ENCODE measurements at places on chromosomes 2 and 18. TPM values are rescaled to one million over a fixed set of nuclear protein-coding genes. Genes with fewer than 3 reads are reported as not detected.

DNA sequence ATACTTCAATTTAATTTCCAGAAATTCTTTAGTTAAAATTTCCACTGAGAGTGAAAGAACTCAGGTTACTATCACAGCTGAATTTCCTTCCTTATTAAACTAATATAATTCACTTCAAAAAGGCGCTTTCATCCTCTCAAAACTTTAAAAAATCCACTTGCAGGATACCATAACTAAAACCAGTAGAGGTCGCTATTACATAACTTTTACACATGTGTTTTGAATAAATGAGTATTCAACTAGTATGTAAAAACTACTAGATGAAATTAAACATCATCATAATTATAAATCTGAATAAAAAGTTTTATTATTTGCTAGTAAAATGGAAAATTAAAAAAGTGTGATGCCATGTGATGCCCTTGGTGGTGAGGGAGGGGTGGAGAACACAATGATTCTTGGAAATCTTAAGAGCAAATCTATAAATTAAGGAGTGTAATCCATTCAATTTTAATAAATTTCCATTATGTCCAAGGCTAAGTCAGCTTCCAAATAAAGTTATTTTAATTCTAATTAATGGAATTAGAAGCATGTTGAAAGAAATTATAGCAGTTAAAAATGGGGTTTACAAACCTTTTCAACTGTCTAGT is 61.4 kb downstream of the SOS1 start:
- no peak for DNase-seq

IL18RAP gene
- 6.8 TPM for total RNA-seq

DNA sequence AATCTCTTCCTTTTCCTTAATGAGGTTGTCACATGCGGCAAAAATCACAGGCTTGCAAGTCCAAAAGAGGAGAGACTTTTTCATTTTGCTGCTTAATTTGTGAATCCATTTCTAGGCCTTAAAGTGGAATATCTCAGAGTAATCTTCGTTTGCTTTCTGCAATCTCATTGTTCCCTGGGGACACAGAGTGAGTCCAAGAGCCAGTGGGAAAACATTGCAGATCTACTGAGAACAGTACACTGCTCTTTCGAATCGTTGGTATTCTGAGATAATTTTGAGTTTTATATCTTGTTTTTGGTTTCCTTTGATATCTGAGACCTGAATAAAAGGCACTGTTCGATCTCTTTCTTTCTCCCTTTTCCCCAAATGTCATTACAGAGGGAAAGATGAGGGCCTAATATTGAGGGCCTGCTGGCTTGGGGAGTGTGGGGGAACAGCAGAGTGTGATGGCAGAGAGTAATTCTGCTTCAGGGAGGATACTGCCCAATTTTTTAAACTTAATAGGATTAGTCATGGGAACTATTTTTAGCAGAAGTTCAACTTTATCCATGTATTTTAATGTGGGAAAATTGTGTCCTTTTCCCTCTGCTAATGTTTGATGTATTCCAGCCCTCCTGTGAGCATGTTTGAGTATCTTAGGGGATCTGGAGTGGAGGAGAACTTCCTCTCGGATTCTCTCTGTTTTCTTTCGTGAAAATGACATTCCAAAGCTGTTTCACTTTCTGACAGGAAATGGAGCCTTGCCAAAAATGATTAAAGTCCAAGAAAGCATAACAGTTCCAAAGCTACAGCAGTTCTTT is 418.2 kb upstream of the ZEB2 start:
- DNase-seq = no peak

- DNase-seq = no peak
These were observed 66.6 kb downstream of the RIF1 start for GRCh38 chr2:151476287-151476686.

DNA sequence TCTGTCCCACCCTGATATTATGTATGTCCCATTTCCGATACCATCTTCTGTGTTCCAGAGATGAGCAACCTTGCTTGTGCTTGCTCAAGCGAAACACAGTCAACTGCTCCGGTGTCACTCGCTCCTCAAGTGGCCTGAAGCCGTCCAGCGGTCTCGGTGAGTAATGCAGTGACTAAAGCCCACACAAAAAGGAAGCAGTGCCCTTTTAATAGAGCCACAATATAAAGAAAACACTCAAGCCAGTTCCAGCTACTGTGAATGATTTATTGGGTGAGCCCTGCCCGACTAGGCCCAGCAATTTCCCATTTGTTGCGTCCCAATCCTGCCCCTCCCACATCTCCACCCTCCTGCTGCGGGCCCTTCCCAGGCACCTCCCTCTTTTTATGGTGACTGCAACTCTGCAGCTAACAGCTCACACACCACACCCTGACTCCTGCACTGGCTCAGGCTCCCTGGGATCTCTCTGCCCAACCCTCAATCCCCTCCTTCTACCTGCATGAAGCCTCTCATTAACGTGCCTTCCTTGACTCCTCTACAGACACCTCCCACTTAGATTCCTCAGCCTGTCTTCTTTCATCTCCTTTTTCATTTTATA is 44.2 kb upstream of the DSC1 start:
- DNase-seq = peak; percentile 81

UPP2 gene
- not detected for total RNA-seq

SERPINB13 gene
- not detected for total RNA-seq

DNA sequence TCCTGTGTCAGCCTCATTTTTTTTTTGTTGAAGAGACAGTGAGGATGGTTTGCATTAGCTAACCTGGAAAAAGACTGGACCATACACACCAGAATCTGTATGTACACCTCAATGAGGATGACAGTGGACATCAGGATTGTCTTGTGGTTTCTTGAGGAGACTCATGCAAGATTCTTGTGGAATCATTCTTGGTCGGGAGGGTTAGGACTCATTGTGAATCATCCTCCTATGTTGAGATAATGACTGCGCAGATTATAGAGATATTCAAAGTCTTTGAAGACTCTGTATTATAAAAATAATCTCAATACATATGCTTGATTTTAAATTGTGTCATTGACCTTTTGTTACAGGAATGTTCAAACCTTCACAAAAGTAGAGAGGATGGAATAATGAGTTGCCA is 49.1 kb upstream of the DOCK10 start:
- no peak for DNase-seq

SPHKAP gene
- 0.06 TPM for total RNA-seq
